Esophagus mucosa (tissue), 1 donor: ENCODE measurements at places on chromosomes 2 and 18.

- ATAC-seq, result no peak
Observed at GRCh38 chr2:238183821-238184220, 19.7 kb downstream of the ILKAP start.

DNA sequence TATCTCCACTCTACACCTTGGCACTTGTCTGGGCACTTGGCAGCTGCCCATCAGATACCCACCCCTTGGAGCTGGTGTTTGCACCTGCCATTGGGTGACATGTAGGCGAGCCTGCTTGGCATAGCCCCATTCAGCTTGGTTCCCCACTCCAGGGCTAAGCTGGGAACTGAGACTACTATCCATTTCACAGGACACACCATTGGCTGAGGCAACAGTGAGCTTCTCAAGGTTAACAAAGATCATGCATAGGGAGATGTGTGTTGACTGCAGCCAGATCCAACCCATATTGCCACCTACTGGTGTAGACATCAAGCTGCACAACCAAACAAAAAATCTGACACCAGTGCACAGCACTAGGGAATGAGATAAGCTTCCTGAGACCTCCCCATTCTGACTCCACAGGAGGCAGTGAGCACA, 1389.8 kb upstream of the TMEFF2 start:
- ATAC-seq, result peak; percentile 54

- no peak for ATAC-seq
Observed at GRCh38 chr2:24304631-24305030, 55.7 kb downstream of the ITSN2 start.

- no peak for ATAC-seq
Observed at GRCh38 chr2:195317550-195317949, 339.5 kb upstream of the SLC39A10 start.

- no peak for ATAC-seq
Observed at GRCh38 chr2:180474716-180475115, 467.6 kb upstream of the CWC22 start.

GRCh38 chr2:157837851-157838441, 38.2 kb downstream of the ACVR1 start:
- ATAC-seq, result no peak

- ATAC-seq, result no peak
Observed at GRCh38 chr2:40213619-40214018, 238.3 kb downstream of the SLC8A1 start.

DNA sequence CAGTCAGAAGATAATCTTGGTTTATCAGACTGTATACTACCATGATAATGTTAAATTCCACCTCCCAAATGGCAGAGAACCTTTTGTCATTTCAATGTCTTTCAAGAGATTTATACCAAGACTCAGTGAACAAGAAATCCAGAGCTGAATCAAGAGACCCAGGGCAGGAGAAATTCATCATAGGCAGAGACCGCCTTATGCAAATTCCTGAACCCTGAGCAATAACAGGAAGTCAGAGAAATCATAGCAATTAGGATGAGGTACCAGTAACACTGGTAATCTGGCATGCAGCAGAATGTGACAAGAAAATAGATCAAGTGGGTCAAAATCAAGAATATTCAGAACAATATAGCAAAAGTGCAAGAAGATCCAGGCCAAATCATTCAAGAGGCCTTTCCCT, 412.4 kb upstream of the LRATD1 start:
- ATAC-seq, result no peak

DNA sequence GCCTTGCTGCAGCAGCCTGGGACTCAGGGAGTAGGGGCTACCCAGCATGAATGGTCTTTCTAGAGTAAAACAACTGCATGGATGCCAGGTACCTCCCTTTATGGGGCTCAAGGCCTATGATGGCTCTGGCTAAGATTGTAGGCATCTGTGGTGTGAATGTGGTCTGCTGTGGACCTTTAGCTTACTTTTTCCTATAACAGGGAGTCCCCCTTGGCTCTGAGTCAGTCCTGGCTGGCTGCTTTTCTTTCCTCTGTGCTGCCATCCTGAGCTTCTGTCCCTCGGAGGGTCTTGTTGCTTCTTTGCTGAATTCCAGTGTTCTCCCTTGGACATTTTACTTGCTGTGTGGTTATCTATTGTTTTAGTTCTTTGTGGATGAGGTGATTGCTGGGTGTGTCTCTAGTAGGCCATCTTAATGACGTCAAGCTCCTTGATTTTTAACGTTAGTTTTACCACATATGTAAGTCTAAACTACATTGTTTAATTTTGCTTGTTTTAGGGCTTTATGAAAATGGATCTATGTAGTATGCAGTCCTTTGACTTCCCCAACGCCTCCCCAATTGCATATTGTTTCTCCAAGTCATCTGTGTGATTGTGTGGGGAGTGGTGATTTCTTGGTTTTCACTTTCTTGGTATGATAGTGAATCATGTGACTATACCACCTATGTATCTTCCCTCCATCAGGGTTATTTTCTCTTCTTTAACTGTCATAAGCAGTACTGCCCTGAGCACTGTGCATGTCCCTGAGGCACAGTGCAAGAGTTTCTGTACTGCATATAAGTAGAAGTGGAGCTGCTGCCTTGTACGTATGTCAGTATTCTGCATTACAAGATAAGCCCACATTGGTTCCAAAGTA, 92.4 kb downstream of the NCK2 start:
- no peak for ATAC-seq
